Hindlimb muscle (tissue), 1 donor: ENCODE measurements at places on chromosomes 1 and 21. TPM values are rescaled to one million over a fixed set of nuclear protein-coding genes. Genes with fewer than 3 reads are reported as not detected.

- DNase-seq = no peak
Measured at GRCh38 chr1:39129514-39129913, 75.0 kb upstream of the MACF1 start.

- DNase-seq = no peak
Measured at GRCh38 chr1:40944326-40944725, 35.2 kb upstream of the CTPS1 start.

GRCh38 chr1:19411612-19412011, 73.7 kb downstream of the CAPZB start:
- no peak for DNase-seq

DNA sequence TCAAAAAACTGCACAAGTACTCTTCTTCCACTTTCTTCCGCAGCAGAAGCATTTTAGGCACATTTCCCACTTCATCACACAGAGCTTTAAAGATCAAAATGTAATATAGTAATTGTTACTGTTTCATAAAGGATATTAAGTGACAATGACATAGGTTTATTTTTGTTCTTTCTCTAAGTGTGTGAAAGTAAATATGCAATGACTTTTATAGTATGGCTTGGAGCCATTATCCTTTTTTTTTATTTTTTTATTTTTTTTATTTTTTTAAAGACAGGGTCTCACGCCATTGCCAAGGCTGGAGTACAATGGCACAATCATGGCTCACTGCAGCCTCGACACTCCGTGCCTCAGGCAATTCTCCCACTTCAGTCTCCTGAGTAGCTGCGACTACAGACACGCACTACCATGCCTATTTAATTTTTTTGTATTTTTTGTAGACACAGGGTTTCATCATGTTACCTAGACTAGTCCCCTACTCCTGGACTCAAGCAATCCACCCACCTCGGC, 7.0 kb downstream of the TRIM33 start:
- DNase-seq = no peak

DNA sequence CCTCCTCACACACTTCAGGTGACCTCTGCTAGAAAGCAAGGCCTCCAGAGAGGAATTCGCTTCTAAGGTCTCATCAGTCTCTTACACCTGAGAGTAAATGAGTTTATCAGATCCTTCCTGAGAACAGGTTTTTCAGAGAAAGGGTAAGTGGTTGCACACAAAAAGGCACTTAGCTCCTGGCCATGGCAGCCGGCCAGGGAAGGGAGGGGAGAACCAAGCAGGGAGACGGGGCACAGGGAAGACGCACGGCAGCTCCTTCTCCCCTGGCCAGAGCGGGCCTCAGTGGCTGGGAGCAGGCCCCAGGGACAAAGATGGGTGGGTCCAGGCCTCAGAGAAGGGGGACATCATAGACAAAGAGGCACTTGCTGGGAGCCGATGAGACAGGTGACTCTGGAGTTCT, 3.6 kb upstream of the TNNT2 start:
- no peak for DNase-seq

DNA sequence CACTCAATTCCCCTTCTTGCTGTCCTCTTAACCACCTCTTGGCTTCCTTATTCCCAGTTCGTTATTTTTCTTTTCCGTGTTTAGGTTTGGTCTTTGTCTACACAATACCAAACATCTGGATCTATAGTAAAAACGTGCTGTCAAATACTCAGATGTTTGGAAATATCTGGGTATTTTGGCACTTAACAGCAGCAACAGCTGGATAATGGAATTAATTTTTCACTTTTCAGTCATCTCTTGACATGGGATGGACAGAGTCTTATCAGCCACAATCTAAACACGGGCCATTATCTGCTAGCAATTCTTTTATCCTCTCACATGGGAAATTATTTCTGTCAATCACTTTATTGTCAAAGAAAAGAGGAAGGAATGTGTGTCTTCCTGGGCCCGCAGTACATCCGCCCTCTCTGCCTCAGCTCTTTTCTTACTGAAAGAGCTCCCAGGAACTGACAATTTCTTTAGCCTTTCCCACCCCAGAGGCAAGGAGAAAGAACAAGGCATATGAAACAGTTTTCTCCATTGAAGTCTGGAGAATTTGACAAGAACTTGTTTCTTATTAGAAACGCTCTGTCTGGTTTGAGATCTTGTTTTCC, 13.4 kb downstream of the NHLH2 start:
- no peak for DNase-seq

DNA sequence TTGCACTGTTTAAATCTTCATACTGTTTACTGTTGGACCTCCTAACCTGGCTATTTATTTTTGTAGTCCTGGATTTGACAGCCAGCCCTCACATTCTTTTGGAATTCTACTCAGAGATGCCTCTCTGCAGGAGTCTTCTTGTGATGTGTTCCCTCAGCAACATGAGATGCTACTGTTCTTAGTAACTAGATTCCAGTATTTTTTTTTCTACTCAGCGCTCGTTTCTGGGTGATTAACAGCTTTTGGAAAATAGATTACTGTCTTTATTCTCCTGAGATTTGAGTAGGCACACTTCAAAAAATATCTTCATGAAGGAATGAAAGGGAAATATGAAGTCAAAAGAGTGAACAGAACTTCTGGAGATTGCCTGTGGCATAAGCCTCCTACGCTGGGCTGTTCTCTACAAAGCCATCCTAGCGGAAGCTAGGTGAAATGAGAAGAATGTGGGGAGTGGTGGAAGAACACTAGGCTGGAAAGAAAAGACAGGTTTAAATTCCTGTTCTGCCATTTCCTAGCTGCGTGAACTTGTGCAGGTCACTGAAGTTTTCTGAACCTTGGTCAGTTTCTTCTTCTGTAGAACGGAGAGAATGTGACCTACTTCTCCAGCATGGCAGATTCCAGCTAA, 75.9 kb downstream of the LRRC8C start:
- DNase-seq = no peak

GRCh38 chr1:34682452-34683223, 72.2 kb upstream of the GJB5 start:
- no peak for DNase-seq

- DNase-seq = no peak
Measured at GRCh38 chr21:33948096-33948950, 32.7 kb upstream of the ATP5PO start.

DNA sequence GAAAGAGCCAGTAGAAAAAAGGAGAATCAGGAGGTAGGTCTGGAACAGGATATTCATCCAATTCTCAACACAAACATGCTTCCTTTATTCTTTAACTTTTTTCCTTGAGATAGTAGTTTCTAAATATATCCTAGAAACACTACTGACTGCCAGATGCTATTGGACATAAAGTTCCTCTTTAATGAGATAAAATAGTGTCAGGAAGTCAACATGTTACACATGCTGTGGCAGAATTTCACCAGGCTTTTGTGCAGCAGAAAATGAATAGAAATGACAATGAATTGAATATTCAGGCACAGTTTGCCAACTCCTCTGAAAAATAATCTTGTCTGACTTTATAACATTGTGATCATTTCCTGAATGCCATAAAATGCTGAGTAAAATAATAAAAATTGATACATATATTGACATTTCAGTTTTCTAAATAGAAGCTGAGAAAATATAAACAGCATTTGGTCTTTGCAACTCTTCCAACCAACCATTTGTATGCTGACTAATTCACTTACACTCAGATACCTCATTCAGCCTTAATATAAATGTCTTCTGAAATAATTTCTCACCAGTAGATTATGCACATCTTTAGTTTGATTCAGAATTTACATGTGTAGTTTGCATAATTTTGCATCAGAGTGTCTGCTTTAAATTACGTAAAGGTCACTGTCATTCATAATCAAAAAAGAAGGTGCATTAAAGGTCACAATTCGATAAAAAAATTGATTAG, 486.1 kb upstream of the ADGRL2 start:
- no peak for DNase-seq

DNA sequence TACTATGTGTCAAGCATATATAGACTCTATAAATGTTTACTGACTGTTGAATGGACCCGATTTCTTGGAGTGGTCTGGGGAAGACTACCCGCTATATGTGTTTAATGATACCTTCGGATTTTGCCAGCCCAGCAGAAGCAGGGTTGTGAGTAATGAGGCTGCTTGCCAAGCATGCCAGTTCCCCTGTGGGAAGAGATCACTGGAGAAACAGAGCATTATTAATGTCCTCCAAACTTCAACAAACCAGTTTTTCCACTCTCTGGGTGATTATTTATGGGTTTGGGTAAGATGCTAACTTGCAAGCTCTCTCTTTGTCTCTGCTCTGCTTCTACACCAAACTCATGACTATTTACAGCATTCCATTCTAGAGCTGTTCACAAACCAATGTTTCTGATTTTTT, 25.1 kb upstream of the PHGDH start:
- no peak for DNase-seq

The ACOT7 gene
- polyA plus RNA-seq = 17.7 TPM

The ATAD3C gene
- 0.90 TPM for polyA plus RNA-seq

The AADACL3 gene
- not detected for polyA plus RNA-seq

The VSIG8 gene
- not detected for polyA plus RNA-seq

The FABP3 gene
- 134 TPM for polyA plus RNA-seq

The TRAF5 gene
- 23.1 TPM for polyA plus RNA-seq

The KCNN3 gene
- polyA plus RNA-seq = 11.8 TPM

The TMOD4 gene
- polyA plus RNA-seq = 27.4 TPM
